ENCODE measurements at places on chromosomes 2 and 18.

DNA sequence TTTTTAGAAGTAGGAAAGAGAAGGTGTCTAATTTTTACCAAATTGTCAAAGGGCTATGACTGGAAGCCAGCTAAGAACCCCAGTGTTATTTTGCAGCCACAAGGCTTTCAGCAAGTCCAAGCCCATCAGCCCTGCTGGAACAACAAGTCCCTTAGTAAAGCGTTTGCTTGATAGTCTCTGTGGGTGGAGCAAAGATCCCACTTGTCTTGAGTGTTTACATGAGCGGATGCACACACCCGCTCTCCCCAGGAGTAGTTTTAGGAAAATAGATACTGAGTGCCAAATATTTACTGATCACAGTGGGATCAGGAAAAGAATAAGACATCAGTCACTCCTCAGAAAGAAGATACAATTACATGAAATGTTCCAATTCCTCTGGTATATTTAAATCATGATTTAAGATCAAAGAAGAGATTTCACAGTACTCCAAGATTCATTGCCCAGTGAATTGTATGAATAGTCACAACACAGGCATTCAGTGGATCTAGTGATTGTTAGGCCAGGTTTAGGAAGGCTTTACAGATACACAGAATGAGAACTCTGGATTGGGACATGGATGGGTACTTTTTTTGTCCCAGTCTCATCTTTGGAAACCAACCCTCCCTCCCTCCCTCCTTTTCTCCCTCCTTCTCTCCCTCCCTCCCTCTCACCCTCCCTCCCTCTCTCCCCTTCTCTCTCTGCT is 514.9 kb downstream of the PTPRM start:
- DNase-seq = no peak

DNA sequence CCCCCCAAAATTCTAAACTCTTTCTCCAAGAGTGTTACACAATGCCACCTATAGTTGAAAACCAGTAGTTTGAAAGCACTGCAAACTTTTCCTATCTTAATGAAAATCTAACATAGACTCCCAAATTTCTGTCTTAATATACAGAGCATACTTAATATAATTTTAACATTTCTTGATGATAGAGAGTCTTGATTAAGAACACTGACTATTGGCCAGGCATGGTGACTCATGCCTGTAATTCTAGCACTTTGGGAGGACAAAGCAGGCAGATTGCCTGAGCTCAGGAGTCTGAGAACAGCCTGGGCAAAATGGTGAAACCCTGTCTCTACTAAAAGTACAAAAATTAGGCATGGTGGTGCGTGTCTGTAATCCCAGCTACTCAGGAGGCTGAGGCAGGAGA is 34.2 kb downstream of the ASXL2 start:
- DNase-seq = no peak

GRCh38 chr2:29160184-29160583 is 45.0 kb downstream of the CLIP4 start:
- no peak for DNase-seq

- DNase-seq = no peak
Observed at GRCh38 chr18:67331857-67332256, 184.7 kb downstream of the DSEL start.

GRCh38 chr2:142462306-142462705 is 331.5 kb upstream of the LRP1B start:
- no peak for DNase-seq

- DNase-seq = no peak
Observed at GRCh38 chr2:189782221-189782671, 1.9 kb downstream of the ORMDL1 start.

DNA sequence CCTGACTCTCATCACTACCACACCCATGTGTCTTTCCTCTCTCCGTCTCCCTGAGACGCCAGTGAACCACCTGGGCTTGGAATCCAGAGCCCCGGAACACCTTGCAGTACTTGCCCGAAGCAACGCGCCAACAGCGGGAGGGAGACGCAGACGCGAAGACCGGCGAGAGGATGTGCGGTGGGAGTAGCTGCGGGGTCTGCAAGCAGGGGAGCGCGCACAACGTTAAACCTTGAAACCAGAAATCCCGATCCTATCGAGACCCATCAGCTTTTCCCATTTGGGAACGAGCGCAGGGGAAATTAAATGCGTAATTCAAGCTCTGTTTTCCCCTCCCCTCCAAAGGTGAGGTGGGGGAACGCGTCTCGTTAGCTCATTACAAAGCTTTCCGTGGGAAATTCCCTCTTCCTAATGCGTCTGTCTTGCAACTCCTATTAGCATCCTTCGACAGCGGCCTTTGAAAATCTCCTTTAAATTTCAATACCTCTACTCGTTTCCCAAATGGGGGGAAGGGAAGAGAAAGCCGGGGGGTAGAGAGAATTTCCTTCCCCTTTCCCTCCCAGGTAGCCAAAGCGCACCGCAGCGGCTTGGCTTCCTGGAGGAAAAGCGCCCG is 421 bp upstream of the CNTNAP5 start:
- no peak for DNase-seq

DNA sequence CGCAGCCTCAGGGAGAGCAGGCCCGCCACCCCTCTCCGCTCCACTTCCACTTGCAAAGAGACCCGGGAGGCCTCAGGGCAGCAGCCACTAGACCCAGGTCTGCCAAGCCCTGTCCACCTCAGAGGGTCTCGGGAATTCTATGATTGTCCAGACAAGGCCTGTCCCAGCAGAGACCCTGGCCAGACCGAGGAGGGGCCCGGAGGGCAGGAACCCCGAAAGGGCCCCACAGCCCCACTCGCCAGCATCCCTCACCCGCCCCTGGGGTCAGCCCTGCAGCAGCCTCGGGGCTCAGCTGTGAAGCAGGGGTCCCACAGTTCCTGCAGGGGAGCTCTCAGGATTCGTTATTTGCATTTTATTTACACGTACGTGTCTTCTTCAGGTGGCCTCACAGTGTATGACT is 269.5 kb downstream of the EIPR1 start:
- DNase-seq = no peak
